Osteocyte (in vitro differentiated cells): ENCODE measurements at places on chromosomes 2 and 18.

DNA sequence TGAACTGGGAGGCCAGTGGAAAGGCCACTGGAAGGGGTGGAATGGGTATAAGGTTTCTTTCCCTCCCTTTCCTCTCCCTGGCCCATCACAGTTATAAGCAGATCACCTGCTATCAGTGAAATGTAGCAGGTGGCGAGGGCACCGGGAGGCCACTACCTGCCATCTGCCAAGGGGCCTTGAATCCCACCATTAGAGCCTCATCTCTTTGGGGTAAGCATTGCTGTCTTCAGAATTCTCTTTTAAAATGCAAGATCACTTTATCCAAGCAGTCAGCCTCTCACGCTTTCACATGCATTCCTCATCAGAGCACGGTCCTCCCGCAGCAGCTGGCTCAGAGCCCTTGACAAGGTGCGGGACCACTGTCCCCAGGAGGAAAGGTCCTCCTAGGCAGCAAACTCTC is 268.5 kb downstream of the CELF4 start:
- H3K36me3 ChIP-seq: no peaks in the 10 kb centered on the region
- H3K27me3 ChIP-seq: peaks cover 8% of the 10 kb centered on the region
- no peak overlapping the region for H3K4me3 ChIP-seq

- H3K36me3 ChIP-seq: no peaks in the 10 kb centered on the region
- peak; percentile 62 for DNase-seq
- H3K27me3 ChIP-seq: peaks cover 17% of the 10 kb centered on the region
- peaks cover 7% of the 10 kb centered on the region for H3K4me1 ChIP-seq
- H3K27ac ChIP-seq: no peak overlapping the region
Observed at GRCh38 chr18:79857082-79857671, 59.4 kb downstream of the KCNG2 start.

DNA sequence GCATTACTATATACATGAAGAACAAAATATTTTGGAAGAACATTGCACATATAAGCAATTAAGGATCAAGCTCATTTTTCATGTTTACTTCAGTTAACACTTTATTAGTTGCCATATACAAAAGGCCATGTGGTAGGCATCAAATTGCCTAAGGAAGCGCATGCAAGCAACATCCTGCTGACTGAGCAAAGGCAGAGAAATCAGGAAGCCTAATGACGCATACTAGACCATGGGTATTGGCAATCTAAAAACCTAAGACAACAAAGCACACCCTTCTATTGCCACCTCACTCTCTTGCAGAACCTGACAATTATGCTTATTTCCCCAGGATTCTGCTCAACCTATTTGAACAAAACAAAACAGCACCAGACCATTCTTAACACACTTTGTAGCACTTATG is 171.9 kb downstream of the STK39 start:
- no peak for DNase-seq
- peaks cover 38% of the 10 kb centered on the region for H3K36me3 ChIP-seq
- no peak overlapping the region for H3K27ac ChIP-seq
- H3K4me3 ChIP-seq: no peak overlapping the region

GRCh38 chr2:232120911-232121310 is 159.4 kb downstream of the DIS3L2 start:
- no peak overlapping the region for H3K27ac ChIP-seq
- no peak overlapping the region for H3K4me3 ChIP-seq
- peaks cover 13% of the 10 kb centered on the region for H3K36me3 ChIP-seq
- no peaks in the 10 kb centered on the region for H3K4me1 ChIP-seq

- no peak for DNase-seq
- no peaks in the 10 kb centered on the region for H3K27me3 ChIP-seq
- peaks cover 69% of the 10 kb centered on the region for H3K36me3 ChIP-seq
Observed at GRCh38 chr2:54652540-54652939, 70.9 kb upstream of the EML6 start.

DNA sequence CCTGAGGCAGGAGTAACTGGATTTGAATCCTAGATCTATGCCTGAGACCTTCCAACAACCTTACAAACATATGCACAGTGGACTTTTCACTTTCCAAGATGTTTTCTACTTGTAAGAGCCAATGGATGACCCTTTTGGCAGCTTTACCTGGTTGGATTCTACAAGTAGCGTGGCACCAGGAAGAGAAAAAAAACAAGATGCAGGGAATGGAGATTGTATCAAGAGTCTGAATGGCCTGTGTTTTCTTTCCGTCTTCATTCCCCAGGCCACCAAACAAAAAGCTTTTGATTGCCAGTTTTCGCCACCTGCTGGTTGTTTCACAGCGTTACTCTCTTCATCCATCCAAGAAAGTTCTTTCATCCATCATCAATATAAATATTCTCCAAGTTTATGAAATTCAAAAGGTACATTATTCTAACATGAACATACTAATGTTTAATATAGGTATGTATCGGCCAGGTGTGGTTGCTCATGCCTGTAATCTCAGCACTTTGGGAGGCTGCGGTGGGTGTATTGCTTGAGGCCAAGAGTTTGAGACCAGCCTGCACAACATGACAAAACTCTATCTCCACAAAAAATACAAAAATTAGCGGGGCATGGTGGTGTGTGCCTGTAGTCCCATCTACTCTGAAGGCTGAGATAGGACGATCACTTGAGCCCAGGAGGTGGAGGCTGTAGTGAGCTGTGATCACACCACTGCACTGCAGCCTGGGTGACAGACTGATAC is 3.5 kb upstream of the BCL2 start:
- H3K27me3 ChIP-seq: peaks cover 2% of the 10 kb centered on the region
- H3K4me1 ChIP-seq: peaks cover 18% of the 10 kb centered on the region
- H3K4me3 ChIP-seq: no peak overlapping the region
- no peak overlapping the region for H3K27ac ChIP-seq
